ENCODE measurements at places on chromosomes 4 and X.

DNA sequence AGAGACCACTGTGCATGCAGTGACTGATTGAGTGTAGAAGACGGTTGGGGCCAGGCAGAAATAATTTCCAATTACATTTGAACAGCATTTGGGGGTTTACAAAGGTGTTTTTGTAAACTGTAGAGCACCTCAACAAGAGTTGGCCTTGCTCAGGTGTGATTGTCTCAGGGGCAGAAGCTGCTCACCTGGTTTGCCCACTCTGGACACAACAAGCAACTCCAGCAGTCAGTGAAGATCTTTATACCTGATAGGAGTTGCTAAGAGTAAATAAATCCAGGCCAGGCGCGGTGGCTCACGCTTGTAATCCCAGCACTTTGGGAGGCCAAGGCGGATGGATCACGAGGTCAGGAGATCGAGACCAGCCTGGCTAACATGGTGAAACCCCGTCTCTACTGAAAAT lies 221.3 kb downstream of the RAB28 start:
- DNase-seq, result no peak

DNA sequence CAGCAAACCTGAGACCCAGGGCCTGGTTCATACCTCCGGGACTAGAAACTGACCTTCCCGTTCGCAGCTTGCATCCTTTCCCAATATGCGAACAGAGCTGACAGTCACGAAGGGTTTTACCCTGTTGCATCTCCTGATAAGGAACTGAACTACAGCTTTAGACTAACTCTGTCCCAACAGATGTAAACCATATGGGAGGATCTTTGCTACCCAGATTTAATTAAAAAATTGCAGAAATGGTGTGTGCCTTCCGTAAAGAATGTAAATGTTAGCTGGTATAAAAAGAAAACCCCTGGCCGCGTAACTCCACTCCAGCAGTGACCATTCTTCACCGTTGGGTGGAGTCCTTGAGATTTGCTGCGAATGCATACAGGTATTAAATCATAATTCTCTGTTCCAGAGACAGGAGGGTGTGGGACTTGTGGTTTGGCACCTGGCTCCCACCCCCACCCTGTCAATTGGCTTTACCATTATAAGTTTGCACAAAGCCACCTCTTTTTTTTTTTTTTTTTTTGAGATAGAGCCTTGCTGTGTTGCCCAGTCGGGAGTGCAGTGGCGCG lies 40.6 kb upstream of the SORCS2 start:
- DNase-seq, result no peak

DNA sequence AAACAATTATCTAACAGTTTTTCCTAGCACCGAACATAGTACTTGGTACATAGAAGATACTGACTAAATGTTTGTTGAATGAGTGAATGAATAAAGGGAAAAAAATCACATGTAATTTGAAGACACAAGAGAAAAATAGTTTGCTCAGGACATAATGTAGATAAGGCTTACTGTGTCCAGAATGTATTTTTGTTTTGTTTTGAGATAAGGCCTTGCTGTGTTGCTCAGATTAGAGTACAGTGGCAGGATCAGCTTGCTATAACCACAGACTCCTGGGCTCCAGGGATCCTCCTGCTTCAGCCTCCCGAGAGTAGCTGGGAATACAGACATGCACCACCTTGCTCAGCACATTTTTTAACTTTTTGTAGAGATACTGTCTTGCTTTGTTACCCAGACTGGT lies 6.5 kb downstream of the FAM199X start:
- no peak for DNase-seq

DNA sequence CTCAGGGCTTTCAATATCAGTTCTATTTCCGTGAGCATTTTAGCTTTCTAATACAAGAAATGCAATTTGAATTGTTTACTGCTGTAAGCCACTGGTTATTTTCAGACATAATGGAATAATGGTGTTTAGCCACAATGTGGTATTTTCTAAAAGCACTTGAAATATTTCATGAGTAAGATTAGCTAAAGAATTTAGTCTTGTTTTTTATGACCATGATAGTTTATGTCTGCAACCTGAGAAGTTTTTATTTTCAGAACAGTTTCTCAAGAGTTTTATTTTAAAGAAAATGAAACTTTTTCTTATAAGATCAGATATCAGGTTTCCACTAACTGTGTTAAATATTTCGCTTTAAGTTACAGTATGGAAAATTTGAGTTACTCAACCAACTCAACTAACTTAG lies 60.2 kb downstream of the SLIT2 start:
- no peak for DNase-seq

GRCh38 chrX:121407627-121408026 lies 360.2 kb downstream of the GLUD2 start:
- no peak for DNase-seq

DNA sequence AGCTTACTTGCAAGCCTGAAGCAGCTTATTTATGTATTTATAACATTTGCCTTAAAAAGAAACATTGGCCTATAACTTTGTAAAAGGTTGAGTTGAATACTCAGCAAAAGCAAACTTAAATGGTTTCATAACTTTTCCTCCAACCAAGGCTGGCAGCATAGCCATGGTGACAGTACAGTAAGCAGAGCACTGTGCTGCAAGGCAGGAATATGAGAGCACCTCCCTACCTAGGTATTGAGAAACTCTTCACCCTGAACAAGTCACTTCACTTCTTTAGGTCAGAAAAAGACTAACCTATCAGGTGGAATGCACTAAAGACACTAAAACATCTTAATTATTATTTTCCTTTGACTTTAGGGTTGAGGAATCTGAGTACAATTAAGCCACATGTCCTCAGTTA lies 63.9 kb upstream of the GYPA start:
- no peak for DNase-seq

GRCh38 chr4:150072906-150073714 lies 5.1 kb upstream of the DCLK2 start:
- no peak for DNase-seq

GRCh38 chr4:162866565-162866964 lies 300.1 kb downstream of the NAF1 start:
- no peak for DNase-seq

DNA sequence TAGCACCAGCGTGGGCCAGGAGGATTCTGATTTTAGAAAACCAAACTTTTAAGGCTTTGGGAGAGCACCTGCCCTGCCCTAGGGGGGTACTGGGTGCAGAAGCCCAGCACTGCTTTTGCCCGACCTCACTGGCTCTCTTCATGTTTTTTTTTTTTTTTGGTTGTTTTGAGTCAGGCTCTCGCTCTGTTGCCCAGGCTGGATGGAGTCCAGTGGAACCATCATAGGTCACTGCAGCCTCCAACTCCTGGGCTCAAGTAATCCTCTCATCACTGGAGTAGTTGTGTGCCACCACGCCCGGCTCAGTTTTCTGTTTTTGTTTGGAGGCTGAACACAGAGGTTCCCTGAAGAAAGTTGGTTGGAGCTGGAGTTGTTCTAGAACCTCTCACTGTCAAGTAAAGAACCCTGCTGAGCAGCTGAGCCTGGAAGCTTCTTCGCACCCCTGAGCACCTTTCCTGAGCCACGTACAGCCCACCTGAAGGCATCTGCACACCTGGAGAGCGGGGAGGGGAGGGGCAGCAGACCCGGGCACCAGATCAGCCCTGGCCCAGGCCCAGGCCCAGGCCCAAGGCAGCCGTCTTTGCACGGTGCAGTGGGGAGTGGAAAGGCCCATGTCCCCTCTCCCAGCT lies 49.5 kb downstream of the SHROOM2 start:
- no peak for DNase-seq

GRCh38 chr4:94849901-94850300 lies 92.1 kb downstream of the BMPR1B start:
- DNase-seq, result no peak

DNA sequence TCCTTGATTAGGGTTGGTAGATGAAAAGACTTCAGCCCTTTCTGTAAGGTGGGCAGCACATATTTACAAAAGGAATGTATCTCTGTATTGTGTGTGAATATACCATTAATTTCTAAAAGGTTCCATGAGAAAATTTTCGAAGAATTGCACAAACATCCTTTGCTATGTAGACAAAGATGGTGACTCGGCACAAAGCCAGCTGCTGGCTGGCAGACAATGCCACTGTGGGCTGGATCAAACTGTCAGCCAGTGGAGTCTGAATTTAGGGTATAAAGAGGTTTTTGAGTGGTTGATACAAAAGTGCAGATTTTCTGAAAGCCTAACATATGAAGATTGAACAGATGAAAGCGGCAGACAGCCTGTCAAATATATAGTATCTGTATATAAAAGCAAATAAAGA lies 5.6 kb upstream of the TXK start:
- DNase-seq, result no peak

GRCh38 chrX:2631743-2632532 lies 59.2 kb upstream of the CD99 start:
- no peak for DNase-seq

- no peak for DNase-seq
These were observed 48.9 kb upstream of the GRID2 start for GRCh38 chr4:92254767-92255442.

DNA sequence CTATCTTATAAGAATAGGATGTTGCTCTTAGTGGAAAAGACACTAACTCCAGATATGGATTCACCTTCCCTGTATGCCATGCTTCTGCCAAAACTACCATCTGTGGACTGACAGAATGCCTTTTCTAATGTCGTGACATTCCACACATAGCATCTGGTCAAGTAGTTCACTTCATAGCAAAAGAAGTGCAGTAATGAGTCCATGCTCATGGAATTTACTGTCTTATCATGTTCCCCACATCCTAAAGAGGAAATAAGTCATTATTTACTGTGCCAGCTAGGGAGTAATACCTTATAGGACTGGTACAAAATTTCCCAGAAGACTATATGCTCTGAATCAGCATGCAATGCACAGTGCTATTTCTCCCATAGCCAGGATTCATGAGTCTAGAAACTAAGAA lies 562.4 kb downstream of the TLL1 start:
- no peak for DNase-seq

DNA sequence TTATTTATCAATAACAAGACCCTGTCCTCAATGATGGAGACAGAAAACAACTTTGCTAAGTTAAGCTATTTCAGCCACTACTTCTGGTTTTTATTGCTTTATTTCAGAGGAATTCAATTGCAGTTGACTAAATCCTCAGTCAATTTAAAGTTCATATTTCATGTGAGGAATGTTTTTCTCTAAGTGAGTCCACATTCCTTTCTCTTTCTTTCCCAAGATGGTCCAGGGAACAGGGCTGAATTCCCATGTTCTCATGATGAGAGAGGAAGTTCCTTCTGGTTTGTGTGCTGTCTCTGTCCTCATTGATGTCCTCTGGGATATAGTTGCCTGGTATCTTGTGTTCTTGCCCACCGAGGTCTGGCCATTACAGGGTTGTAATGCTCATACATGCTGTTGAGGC lies 117.2 kb downstream of the SLIT2 start:
- no peak for DNase-seq

DNA sequence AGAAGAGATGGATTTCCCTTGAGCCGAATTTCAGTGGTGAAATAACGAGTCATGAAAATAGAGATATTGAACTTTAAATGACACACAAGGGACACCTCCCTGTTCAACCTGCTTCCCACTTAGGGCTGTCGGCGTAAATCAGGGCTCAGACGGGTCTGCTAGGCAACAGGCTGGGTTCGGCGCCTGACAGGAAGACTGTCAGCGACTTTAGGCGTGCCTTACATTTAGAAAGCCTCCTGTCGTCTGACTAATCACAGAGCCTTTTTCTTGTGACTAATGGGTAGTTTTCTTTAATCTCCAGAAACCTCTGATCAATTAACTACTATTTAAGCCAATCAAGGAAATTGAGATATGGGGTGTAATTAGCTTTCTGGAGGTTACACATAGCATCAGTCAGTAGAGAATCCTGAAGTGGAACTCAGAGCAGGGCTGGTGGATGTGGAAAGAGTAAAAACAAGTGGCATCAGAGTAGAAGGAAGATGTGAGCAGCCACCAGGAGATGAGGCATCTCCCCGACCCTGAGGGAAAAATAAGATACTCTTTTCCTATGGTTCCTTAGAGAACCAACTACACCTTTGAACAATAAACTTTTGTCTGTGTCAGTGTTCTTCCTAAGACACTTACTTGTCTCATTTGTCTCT lies 86.2 kb upstream of the HS3ST1 start:
- no peak for DNase-seq

DNA sequence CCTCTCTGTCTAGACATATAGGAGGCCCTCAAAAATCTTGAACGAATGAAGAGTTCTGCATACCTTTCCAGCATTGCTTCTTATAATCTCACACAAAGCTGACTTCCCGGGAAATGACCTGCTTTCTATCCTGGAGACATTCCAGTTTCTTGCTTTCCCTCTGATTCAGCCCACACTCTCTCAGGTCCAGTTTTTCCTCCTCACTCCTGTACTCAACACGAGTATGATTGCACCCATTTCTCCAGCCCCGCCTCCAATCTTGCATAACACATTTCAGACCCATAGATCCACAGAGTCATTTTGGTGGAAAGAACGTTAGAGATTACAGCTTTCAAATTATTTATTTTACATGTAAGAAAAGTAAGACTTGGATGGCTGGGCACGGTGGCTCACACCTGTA lies 127.5 kb upstream of the TLR3 start:
- DNase-seq, result no peak

- DNase-seq, result no peak
These were observed 267.4 kb downstream of the ANK2 start for GRCh38 chr4:113316879-113317278.

GRCh38 chr4:52937829-52938228 lies 75.7 kb downstream of the RASL11B start:
- DNase-seq, result no peak

DNA sequence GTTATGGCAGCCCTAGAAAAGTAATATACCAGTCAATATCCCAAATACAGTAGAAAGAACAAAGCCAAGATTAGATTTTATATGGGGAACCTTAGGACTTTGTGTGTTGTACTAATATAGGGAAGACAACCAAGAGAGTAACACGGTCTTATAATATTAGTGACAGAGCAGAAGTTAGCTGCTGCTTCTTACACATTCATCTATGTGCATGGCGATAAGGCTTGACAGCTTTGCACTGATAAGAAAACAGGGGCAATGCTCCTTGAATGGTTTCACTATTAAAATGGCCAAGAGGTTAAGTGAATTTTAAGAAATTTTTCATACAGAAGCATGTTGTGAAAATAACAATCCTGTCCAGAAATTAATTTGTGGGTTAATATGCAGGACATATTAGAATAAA lies 521.6 kb downstream of the CCSER1 start:
- DNase-seq, result no peak

DNA sequence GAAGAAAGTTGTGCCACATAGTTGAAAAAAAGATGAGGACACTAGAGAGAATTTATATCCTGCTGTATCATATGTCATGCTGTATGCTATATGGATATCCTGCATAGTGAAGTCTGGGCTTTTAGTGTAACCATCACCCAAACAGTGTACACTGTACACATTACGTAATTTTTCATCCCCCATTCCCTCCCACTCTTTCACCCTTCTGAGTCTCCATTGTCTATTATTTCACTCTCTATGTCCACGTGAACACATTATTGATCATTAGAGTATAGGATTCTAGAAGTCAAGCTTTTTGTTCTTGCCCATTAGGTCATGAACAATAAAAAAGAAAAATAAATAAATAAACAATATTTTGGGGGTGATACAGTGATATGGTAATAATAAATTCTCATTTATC lies 18.0 kb upstream of the FRYL start:
- no peak for DNase-seq

- DNase-seq, result no peak
These were observed 439.8 kb downstream of the NLGN4X start for GRCh38 chrX:5788910-5789309.
